Stimulated activated naive CD4-positive, alpha-beta T cell (primary cell): ENCODE measurements at places on chromosomes 7 and 10.

GRCh38 chr10:32995751-32996150 lies 37.7 kb upstream of the ITGB1 start:
- DNase-seq, result no peak

- DNase-seq, result no peak
These were observed 5.3 kb downstream of the PPP1R3C start for GRCh38 chr10:91627344-91628102.

DNA sequence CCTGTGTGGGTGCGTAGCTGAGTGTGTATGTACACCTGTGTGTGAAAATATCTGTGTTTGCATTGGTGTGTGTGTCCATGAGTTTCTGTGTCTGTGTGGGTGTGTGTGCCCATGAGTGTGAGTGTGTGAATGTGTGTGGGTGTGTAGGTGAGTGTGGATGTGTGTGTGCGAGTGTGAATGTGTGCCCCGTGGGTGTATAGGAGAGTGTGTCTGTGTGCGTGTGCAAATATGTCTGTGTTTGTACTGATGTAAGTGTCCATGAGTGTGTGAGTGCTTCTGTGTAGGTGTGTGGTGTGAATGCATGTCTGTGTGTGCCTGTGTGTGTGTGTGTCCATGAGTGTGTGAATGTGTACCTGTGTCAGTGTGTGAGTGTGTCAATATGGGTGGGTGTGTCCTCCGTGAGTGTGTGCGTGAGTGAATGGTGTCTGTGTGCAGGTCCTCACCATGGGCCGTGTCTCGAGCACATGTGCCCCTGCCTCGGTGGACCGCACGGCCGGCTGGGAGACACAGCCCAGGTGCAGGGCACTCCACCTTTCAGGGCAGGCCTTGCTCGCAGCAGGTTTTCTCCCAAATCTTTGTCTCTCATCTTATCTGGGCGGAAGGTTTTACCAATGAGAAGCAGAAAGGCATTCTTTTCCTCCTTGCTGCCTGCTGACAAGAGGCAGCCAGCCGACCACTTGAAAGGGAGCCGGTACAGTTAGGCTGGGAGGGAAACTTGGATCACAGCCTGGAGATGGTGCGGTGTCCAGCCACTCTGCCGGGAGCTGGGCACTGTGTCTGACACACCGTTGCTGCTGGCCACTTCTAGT lies 107.1 kb upstream of the FAM20C start:
- no peak for DNase-seq

DNA sequence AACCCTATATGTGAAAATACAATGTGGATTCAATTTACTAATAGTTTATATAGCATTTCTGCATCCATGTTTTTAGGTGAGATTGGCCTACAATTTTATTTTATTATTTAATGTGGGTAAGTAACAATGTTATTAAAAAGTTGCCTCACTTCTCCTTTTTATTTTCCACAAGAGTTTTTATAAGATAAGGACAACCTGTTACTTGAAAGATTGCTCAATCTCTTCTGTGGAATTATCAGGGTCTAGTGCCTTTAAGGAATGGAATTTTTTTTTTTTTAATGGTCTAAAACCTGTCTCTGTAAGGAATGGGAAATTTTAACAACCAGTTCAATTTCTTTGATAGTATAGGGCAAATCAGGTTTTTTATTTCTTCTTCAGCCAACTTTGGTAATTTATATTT lies 53.9 kb upstream of the RAB18 start:
- no peak for DNase-seq

GRCh38 chr7:128226132-128226980 lies 14.7 kb upstream of the LEP start:
- no peak for DNase-seq

GRCh38 chr7:139725858-139726484 lies 51.8 kb downstream of the HIPK2 start:
- DNase-seq, result no peak

DNA sequence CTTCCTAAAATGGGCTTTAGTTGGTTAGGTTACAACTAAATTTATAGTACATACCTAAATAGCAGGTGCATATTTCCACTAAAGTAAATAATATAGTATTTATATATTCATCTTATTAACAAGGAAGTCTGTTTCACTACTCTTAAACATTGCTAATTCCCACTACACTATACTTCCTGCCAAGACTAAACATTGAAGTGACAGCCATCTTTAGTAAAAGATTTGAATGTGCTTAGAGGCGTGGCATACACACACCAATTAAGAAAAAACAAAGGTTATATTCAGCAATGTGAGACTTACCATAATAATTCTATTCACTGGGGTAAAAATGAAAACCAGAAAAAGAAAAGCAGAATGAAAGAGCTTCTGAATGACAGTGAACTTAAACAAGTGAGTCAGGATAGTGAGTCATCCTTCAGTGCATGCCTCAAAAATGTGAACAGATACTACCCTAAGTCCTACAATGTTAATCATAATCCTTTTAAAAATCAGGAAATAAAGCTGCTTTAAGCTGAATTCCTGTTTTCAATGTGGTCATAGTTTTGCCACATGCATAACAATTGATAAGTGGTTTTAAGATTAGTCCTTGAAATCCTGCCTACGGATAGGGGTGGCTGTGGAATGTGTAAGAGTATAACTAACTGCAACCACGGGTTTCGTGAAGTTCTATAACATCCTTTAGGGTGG lies 59.4 kb downstream of the USP6NL start:
- no peak for DNase-seq
